ENCODE measurements at places on chromosomes 2 and 18.
A peak's percentile ranks its signal among the peaks of the same experiment; 100 is the strongest.

DNA sequence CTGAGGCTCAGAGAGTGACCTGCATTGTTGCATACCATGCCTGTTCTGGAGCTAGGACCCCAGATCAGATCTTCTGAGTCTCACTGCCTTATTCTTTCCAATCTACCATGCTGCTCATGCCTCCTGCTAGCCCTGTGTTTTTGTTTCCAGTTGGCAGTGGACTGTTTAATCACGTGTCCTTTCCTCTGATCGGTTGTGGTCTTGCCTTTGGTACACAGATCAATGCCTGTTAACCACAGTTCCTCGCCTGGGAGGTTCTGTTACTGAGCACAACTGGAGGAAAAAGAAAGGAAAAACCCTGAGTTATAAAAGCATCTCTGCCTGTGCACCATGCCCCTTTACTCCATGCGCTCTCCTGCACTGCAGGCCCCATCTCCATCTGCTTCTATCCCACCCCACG is 329.1 kb downstream of the SETBP1 start:
- DNase-seq, result no peak

- peak; percentile 63 for DNase-seq
These were observed 108.1 kb upstream of the SERPINE2 start for GRCh38 chr2:224147174-224147573.

- DNase-seq, result peak; percentile 92
These were observed 363.5 kb upstream of the TNP1 start for GRCh38 chr2:217223222-217223930.

DNA sequence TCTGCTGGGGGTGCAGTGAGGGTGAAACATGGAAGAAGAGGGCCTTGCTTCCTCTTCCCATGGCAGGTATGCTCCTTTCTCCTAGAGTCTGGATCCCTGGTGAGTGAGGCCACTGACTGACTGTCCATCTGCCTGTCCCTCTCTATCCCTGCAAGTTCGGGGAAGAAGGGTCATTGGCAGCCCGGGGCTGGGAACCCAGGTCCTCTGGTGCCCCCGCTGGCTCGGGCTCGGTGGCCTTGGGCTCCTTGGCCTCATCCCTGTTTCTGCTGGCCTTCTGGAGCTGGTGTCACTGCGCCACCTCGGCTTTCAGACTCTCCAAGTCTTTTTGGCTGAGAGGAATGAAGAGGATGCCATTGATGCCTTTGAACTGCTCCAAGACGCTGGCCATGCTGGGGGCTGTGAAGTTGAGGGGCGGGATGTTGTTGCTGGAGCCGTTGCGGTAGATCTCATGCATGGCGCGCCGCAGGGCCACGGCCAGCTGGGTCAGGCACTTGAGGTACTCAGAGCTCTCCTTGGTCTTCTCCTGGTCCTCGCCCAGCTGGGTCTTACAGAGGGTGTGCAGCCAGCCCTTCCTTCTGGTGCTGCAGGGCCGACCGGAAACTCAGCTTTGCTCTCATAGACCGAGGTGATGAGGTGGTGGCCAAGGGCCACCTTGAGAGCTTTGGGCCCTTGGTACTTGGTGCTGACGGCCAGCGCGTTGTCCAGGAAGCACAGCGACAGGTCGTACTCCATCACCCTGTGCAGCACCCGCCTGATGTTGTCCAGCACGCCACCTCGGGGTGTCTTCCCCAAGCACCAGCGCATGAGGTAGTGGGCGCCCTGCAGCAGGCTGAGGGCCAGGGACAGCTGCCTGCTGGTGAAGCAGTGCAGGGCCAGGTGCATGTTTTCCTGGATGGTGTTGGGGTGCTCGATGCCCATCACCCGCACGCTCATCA is 6.3 kb downstream of the MEP1B start:
- no peak for DNase-seq

DNA sequence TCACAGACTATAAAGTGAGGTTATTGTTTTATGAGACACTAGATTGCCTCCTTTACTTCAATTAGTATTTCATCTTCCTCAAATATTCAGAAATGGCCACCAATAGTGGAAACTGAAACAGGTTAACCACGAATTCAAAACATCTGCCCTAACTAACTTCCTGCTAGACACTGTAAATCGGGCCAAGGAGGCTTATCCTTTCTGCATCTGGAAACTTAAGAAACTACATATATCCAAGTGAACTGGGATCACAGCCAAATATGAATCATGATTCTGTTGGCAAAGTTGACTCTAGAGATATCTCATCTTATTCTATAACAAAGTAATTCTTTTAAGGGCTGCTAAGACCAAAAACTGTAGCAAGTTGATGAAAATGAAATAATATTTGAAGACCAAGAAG is 136.6 kb upstream of the ZC3H15 start:
- peak; percentile 65 for DNase-seq

GRCh38 chr18:79856119-79857007 is 58.6 kb downstream of the KCNG2 start:
- DNase-seq, result peak; percentile 67

DNA sequence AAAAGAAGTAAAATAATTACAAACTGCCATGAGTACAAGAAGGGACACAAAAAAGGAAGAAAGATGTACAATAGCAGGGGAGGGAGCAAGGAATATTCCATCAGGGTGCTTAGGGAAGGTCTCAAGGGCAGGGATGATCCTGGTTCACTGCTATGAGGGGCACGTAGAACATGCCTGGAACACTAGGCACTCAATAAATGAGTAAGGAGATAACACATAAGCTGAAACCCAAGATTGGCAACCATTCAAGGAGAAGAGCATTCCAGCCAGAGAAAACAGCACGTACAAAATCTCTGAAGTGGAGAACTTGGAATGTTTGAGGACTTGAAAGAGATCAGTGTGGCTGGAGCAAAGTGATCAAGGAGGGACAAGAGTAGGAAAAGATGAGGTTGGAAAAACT is 103.2 kb downstream of the FAM161A start:
- DNase-seq, result peak; percentile 83

DNA sequence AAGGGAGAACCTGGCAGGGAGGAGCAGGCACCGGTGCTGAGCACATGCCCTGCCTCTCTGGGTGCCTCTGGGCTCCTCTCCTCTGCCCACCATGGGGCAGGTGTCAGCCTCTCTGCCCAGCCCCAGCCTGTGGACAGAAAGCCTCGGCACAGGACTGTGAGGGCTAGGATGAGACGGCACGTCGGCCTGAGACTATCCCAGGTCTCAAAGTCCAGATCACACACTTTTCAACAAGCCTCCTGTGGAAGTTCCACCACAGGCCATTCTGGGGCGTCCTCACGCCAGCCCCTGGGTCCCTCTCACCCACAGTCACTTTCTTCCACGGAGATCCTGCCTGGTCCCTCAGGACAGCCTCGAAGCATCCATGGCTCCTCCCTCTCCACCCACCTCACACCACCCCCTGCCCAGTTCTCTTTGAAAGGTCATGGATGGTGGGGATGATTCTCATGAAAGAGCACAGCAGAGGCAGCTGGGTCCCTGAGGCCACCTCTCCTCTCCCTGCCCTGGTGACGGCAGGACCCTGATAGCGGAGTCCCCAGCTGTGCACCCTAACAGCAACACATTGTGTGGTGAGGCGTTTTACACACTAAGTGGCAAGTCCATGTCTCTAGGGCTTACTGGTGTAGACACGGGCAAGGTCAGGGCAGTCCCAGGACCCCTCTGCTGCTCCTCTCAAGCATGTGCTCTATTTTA is 569.4 kb upstream of the SALL3 start:
- DNase-seq, result no peak

DNA sequence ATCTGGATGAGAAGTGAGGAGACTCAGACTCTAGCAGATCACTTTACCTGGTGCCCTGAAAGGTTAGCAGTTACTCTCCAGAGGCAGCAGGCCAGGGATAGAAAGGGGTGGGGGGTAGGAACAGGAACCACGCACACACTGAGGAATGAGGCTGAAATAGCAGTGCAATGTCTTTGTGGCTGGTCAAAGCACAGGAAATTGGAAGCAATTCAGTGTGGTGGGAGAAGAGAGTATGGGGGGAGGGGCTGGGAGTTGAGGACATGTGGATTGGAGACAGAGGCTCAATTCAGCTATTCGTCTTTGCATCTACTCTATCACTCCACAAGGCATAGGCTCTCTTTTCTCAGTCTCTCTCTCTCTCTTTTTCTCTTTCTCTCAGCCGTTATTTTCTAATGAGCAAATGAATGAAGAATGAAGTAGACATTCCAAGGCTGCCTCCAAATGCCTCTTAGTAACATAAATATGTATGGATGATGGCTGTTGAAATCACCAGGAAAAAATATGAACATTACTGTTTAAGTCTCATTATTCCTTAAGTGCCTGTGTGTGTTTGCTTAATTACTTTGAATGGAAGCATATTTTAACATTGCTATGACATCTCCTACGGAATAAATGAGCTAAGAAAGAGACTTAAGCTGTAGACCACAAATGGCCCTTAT is 979.4 kb downstream of the TSN start:
- peak; percentile 6 for DNase-seq

DNA sequence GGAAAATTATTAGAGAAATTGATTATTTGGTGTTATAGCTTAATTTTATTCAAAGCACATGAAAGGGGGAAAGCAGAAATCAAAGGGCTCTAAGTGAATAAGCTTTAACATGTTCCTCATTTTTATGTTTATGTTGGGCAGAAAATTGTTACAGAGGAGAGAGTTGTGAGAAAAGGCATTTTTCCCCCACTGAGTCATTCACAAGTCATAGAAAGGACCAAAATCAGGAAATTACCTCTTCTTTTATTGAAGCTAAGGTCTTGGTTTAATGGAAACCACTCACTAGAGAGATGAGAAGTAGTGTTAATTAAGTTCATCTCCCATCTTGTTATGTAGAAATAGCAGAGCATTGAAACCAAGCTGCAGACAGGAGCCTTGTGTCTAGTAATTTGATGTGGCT is 175.3 kb upstream of the THUMPD2 start:
- no peak for DNase-seq

DNA sequence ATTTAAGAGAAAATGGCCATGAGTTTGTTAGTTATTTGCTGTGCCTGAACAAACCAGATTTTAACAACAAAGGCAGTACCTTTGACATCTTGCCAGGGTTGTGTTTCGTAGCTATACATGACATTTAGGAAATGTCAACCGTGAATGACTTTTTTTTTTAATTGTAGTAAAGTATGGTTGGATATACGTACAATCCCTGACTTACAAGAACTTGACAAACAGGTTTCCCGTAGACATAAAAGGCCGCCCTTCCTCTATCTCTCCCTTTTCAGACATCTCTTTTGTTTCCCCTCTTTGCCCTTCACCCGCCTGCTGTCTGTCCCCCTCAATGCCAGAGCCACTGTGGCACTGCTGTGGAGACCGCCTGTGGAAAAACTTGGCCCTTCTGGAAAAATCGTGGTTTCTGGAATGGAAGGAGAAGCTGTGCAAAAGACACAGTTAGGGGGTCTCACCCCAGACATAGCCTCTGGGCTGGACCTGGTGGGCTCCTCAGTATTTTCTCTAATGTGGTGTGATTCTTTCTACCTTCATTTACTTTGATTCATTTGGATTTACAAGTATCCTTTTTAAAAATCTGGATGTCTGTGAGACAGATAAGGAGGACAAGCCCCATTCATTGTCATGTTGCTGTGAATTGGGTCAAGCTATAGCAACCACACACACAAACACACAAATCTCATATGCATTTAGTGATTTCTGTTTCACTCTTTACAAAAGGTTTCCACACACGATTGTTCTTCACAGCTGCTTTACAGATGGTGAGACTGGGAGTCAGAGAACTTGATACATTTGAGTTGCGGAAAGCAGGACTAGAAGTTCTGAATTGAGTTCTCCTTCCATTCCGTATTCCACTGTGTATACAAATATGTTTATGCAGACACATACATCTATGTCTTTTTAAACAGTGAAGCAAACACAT is 48.6 kb downstream of the SPATS2L start:
- no peak for DNase-seq

- no peak for DNase-seq
These were observed 124.9 kb downstream of the PRKCE start for GRCh38 chr2:45776160-45776955.

GRCh38 chr18:58953627-58954026 is 89.0 kb downstream of the ZNF532 start:
- peak; percentile 33 for DNase-seq

- DNase-seq, result peak; percentile 17
These were observed 160.4 kb upstream of the TMEM200C start for GRCh38 chr18:6055711-6056110.

- no peak for DNase-seq
These were observed 247.0 kb downstream of the KCNH7 start for GRCh38 chr2:162591403-162592083.

Measured in fibroblast of villous mesenchyme (primary cell).